Hepatocyte (in vitro differentiated cells): ENCODE measurements at places on chromosomes 13 and 19. TPM values are rescaled to one million over a fixed set of nuclear protein-coding genes. Genes with fewer than 3 reads are reported as not detected.

GRCh38 chr19:34317311-34317927 lies 47.6 kb upstream of the GPI start:
- peak; percentile 27 for DNase-seq

DNA sequence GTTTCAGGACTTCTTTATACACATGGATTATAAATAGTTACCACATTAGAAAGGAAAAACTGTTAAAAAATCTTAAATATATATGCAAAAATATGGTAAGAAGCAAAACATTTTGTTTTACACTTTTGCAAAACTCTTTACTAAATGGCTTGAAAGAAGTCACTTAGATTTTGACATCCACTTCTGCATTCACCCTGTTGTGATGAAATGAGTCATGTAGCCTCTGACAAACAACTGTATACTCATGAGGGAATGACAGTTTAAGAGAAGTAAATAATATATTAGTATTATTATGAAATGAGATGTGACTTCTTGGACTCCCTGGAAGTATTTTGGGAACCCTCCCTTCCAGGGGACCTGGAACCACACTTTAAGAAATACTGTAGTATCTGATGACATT lies 275.6 kb downstream of the DACH1 start:
- DNase-seq: no peak

GRCh38 chr19:5114727-5115126 lies 145.8 kb downstream of the KDM4B start:
- DNase-seq: no peak

GRCh38 chr19:46373491-46374359 lies 26.8 kb downstream of the PPP5C start:
- peak; percentile 57 for DNase-seq

DNA sequence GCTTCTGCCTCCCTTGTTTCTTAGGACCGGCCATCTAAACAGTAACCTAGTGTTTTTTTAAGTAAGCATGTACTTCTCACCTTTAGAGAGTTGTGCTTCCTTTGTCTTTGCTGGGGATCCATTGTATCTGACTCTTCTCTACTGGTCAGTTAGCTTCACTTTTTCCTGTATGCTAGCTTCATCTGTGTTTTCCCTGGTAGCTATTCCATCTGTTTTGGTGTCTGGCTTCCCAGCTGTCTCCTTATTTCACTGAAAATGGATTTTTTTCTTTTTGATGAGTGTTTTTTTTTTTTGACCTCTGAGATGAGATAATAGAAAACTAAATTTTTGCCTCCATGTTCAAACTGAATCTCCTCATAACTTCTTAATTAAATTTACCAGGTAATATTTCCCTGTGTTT lies 637.0 kb upstream of the SLC10A2 start:
- DNase-seq: no peak

DNA sequence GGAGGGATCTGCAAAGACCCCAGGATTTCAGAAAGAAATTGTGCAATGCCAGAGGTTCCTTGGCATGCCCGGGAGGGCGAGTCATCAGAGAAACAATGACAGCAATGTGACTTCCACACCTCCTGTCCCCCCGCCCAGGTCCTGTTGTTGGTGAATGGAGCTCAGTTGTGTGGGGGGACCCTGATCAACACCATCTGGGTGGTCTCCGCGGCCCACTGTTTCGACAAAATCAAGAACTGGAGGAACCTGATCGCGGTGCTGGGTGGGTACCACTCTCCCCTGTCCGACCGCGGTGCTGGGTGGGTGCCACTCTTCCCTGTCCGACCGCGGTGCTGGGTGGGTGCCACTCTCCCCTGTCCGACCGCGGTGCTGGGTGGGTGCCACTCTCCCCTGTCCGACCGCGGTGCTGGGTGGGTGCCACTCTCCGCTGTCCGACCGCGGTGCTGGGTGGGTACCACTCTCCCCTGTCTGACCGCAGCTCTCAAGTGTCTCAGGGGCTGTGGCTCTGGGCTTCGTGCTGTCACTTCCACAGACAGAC lies 5.2 kb upstream of the F10 start:
- DNase-seq: no peak

DNA sequence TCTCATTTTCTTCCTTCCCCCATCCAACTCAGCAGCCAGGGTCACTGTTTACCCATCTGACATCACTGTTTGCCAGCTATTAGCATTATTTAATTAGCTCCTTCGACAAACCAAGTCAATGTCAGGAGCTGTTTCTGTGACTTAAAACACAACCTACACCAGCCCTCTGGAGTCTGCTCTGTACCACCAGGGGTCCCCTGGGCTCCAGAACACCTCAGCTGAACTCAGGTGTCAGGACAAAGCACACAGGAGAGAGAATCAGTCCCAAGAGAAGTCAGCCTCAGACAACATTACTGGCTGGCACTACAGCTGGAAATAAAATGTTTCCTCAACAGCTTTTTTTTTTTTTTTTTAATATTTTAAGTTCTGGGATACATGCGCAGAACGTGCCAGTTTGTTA lies 45.1 kb downstream of the DCLK1 start:
- no peak for DNase-seq

DNA sequence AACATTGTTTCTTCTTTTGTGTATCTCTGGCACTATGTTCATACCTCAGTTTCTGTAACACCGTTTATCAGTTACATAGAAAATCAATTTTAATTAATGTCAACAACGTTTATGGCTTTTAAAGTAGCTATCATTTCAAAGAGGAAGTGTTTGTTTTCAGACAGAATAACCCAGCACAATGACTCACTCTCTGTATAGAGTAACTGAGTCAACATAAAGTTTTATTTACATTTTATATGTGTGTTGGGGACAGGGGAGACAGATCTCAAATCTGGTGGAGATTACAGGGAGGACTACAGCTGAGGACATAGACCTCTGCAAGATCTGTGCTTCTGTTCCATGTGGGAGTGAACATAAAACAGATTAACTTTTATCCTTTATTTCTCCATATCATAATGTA lies 2590.1 kb downstream of the PCDH9 start:
- no peak for DNase-seq

GRCh38 chr19:46181388-46181779 lies 33.3 kb downstream of the IGFL2 start:
- no peak for DNase-seq

DNA sequence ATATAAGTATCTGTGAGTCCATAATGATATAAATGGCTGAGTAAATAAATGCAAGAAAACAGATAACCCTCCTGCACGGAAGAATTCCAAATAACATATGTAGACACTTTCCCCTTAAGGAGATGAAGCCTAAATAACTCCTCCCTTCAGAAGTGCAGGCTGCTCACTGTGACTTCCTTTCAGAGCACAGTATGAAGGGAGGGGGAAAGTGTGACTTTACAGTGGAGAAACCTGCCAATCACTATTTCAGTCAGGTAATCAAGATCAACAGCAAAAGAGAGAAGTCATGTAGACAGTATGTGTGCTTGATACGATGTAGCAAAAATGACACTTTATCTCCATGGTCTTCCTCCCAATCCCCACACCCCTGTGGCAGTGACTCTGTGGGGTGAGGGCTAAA lies 7.1 kb downstream of the GGACT start:
- DNase-seq: no peak

DNA sequence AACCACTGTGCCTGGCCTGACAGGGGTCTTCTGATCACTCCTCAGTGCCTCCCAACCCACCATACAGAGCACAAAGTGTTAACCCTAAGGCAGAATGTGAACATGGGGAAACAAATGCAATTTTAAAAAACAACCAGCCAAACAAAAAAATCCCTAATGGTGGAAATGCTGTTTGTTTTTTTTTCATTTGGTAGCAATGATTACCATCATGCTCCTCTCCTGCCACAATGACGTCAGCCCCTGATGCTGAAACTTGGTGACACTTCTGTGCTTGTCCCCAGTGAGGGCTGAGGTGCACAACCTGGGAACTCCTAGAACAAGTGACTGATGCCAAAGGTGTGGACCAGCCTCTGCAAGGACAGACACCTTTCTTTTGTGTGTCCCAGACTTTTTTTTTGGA lies 4.0 kb upstream of the TSPAN16 start:
- DNase-seq: no peak

DNA sequence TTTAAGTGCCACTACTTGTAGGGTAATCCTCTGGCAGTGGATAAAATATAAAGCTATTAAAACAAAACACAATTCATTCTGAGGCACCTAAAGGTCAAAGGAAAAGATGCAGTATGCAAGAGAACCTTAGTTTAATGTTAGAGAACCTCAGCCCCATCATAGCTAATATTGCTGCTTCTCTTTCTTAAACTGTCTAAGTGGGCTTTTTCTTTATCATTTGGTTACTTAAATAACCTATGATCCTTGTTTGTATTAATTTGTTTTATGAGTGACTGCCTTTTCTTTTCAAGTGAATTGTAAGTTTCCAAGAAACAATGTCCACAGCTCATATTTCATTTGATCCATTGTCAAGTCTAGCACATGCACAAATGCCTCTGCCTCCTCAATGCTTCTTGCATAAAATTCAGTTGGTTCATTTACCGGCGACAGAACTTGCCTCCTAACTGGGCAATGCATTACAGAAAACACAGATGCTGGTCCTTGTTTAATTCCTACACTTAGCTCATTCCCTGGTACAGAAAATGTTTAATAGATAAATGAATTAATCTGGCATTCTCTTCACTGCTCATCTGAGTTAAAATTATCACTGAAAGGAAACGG lies 1049.8 kb downstream of the OLFM4 start:
- no peak for DNase-seq

- no peak for DNase-seq
These were observed 42.1 kb downstream of the PCCA start for GRCh38 chr13:100130930-100131511.

DNA sequence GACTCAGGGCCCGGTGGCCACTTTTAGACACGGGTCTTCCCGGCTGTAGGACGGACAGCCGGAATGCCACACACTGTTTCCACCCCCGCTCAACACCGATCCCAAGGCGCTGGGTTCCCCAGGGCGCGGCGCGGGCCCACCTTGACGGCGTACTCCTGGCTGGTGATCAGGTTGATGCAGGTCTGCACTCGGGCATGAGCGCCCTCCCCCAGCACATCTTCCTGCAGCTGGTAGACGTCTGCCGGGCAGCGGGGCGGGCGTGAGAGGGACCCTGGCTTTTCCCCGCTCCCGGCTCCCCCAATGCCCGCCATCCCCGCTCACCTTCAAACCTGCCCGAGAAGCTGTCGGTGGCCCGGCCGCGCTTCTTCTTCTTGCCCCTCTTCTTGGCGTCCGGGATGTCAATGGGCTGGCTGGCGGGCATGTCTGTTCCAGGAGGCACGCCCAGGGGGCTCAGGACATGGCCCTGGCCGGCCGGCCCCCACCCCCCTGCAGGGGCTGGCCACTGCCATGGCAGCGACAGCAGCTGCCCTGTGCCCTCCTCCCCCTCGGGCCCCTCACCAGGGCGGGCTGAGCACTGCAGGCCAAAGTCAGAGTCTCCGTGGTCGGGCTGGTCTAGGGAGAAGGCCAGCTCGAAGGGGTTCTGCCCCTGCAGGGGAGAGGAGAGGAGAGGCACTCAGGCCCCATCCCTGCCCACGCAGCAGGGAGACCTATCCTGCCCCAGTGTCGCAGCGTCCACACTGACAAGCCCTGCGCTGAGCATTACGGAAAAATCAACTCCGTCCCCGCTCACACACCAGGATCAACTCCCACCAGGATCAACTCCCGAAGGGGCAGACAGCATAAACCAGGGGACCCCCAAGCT lies 4.8 kb downstream of the MKNK2 start:
- peak; percentile 7 for DNase-seq

DNA sequence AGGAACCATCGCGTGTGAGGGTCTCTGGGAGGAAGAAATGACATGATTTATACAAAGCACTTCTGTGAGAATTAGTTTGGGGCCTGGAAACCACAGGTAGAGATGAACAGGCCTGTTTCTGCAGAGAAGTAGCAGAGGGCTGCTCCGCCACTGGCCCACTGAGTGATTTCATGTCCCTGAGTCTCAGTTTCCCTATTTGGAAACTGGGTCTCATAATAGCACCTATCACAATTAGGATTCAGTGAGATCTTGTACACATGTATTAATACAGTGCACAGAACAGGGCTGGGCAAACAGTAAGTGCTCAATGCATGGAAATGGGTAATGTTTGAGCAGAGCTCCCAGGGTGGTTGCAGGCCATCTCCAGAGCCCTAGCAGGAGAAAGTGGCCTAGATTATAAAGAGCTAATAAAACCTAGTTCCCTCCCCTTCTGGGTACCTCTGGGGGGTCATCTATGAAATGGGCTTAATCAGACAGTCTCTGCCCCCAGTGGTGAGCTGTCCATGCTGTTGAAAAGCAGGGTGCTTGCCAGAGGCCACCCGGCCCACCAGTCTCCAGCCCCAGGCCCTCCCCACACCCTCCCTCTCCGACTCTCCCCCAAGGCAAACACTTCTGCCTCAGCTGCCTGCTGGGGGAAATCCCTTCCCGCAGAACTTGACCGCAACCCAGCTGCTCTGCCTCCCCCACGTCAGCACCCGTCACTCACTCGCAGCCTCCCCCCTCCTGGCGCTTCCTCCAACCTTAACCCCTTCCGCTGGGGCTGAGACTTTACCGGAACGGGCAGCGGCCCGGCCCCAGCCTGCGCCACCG lies 4.5 kb downstream of the BCL3 start:
- DNase-seq: peak; percentile 92

- DNase-seq: no peak
These were observed 357.5 kb downstream of the NALCN start for GRCh38 chr13:101058841-101059240.

DNA sequence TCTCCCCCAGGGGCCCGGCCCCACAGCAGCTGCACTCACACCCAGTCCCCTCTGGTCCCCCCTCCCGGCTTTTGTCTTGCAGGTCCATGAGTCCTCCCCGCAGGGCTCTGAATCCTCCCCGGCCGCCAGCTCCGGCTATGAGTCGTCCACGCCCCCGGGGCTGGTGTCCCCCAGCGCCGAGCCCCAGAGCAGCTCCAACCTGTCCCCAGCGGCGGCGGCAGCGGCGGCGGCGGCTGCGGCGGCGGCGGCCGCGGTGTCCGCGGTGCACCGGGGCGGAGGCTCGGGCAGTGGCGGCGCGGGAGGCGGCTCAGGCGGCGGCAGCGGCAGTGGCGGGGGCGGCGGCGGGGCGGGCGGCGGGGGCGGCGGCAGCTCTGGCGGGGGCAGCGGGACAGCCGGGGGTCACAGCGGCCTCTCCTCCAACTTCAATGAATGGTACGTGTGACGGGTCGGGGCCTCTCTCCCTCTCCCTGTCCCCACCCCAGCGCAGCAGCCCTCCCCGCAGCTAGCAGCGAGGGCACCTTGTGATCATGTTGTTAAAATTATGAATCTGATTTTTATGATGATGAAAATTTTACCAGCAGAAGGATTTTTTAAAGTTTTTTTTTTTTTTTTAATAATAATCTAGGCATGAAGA lies 3.8 kb downstream of the ZIC2 start:
- DNase-seq: peak; percentile 22

FAM83E gene
- 12.4 and 16.1 TPM in 2 replicates for polyA plus RNA-seq

COL4A2 gene
- 220 and 221 TPM in 2 replicates for polyA plus RNA-seq

TSHZ3 gene
- 5.3 and 5.7 TPM in 2 replicates for polyA plus RNA-seq

HDGFL2 gene
- polyA plus RNA-seq: 73.0 and 73.2 TPM in 2 replicates

S1PR5 gene
- polyA plus RNA-seq: 0.38 and 0.75 TPM in 2 replicates

SOX21 gene
- polyA plus RNA-seq: 0.17 and 0.65 TPM in 2 replicates

RLN3 gene
- polyA plus RNA-seq: not detected in 2 replicates

RNF225 gene
- 0.47 TPM in 1 of 2 replicates, not detected in the other for polyA plus RNA-seq

VN1R2 gene
- polyA plus RNA-seq: 0.65 TPM in 1 of 2 replicates, not detected in the other

ZNF560 gene
- not detected in 2 replicates for polyA plus RNA-seq

TMEM221 gene
- polyA plus RNA-seq: 2.0 and 2.5 TPM in 2 replicates
